NCI-H2227 treated with DMSO at 0.1 percent for 48 hours (cell line): ENCODE measurements at places on chromosomes 5 and 9.
A peak's percentile ranks its signal among the peaks of the same experiment; 100 is the strongest.

DNA sequence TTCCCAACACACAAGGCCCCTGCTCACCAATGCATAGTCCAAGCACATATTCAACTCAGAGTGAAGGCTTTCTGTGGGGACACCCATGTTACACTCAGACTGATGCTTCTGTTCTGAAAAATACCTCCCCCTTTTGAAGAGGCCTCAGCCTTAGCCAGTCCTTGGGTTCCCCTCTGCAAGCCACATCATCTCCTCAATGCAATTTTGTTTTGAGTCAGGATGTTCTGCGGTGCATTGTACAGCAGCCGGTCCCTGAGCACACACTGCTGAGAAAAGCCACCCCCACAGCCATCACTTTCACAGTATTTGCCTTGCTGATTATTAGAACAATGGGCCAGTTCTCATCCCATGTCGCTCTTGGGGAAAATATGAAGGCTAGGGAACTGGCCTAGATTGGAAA is 241.2 kb downstream of the FAM114A2 start:
- no peak for DNase-seq

- DNase-seq = no peak
These were observed 5.1 kb downstream of the EEIG1 start for GRCh38 chr9:127975376-127976315.

- DNase-seq = peak; percentile 74
These were observed 14.7 kb downstream of the RAD1 start for GRCh38 chr5:34900652-34901051.

- no peak for DNase-seq
These were observed 669.2 kb upstream of the ACO1 start for GRCh38 chr9:31715250-31715649.

DNA sequence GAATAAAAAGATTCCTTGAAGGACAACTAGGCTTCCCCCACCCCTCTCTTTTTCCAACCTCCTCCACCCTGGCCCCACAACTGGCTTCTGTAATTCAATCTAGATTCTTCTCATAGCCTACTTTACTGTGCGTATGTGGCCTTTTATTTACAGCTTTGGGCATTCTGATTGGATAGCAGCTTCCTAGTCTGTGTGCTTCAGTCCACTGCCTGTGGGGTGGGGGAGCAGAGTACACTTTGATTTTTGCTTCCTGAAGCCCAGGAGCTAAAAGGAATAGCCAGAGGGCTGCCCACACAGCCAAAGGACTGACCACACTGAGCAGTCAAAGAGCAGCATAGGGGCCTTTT is 30.4 kb downstream of the RUSC2 start:
- no peak for DNase-seq

DNA sequence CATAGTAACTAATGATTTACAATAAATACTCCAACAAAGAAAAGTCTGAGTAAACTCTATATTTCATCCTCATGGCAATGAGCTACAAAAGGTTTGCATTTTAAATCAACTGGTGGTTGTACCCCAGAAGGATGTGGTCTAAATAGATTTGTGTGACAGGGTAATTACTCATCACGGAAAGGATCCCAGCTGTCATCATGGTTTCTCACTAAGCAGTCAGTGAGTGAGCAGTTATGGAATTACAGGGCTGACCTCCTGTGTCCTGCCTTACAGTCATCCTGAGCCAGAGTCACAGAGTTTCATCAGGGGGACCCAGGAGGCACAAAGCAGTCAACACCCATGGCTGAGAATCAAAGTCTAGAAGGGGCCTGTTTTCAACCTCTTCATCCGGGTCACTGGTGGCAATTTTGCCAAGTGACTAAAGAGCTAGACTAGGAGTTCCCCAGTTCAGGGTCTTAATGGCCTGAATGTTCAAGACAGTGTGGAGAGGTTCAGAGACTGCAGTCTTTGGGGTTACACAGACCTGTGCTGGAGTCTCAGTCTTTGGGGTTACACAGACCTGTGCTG is 210.7 kb upstream of the SLC24A2 start:
- no peak for DNase-seq

DNA sequence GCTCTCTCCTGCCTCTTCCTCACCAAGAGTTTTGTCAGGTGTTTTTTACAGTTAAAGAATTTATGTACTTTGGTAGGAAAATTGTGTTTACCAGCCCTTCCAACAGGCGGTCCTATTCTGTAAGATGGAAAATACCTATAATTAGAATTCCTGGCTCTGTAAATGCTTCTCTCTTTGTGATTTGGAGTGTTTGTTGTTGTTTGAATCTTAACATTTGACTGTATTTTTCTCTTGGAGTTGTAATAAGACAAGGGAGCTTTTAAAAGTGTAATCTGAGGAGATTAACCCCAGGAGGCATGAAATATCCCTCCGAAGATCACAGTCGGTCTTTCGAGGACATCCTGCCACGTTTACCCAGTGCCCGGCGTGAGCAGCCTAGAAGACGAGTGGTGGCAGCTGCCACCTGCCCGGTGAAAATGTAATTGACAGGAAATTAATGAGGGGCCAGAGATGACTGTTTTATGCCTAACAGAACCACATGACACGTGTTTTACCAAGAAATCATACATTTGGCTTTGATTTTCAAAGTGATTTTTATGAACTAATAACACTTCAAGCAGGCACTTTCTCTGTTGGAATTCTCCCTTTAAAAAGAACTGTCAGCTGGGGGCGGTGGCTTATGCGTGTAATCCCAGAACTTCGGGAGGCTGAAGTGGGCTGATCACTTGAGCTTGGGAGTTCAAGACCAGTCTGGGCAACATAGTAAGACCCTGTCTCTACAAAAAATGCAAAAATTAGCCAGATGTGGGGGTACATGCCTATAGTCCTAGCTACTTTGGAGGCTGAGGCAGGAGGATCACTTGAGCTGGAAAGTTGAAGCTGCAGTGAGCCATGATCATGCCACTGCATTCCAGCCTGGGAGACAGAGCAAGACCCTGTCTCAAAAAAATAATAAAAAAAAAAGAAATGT is 20.0 kb downstream of the ANKRD33B start:
- peak; percentile 65 for DNase-seq

DNA sequence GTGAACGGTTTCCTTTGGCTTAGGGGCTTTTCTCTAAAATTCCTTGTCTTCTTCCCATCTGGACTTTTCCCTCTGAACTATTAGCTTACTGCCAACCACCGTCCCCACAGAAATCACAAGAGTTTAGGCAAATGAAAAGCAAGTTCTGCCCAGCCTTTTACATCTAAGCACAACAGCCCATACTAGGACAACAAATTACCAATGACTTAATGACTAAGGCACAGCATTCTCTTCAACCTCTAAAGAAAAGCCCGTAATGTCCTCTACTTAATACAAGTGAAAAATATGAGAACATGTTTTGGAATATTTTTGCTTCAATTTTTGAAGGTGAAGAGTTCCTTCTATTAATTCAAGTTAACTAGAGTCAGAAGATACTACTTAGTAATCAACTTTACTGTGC is 1.2 kb downstream of the ZBTB5 start:
- no peak for DNase-seq

GRCh38 chr9:37229455-37229854 is 109.1 kb downstream of the ZCCHC7 start:
- DNase-seq = no peak

DNA sequence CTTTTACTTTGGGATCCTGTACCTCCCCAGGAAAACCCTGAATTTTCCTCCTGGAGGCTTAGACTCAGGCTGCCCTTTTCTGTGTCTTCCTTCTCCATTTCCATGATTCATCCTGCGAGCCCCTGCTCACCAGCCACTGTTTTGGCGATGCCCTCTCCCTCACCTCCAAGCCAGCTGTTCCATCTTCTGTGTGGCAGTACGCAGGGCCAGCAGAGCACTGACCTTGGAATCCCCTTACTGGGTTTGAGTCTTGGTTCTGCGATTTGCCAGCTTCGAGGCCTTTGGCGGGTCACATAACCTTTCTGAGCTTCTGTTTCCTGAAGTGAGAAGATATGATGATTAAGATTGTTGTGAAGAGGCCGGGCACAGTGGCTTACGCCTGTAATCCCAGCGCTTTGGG is 7.2 kb downstream of the PPARGC1B start:
- no peak for DNase-seq

DNA sequence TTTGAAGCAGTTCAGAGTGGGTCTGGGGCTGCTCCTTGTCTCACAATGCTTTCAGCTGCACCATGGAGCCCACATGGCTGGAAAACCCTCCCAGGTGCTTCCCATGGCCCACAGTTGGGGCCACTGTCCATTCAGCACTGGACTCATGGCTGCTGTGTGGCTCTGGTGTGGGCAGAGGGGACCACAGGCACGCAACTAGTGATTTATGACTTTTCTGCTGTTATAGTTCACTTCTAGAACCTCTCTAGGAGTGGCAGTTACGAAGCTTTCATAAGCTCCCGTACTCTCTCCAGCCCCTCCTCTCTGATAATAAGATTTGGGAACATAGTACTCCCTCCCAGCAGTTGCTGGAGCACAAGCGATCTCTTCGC is 29.0 kb downstream of the GLRA1 start:
- no peak for DNase-seq

GRCh38 chr9:69215774-69216485 is 41.9 kb downstream of the TJP2 start:
- no peak for DNase-seq

DNA sequence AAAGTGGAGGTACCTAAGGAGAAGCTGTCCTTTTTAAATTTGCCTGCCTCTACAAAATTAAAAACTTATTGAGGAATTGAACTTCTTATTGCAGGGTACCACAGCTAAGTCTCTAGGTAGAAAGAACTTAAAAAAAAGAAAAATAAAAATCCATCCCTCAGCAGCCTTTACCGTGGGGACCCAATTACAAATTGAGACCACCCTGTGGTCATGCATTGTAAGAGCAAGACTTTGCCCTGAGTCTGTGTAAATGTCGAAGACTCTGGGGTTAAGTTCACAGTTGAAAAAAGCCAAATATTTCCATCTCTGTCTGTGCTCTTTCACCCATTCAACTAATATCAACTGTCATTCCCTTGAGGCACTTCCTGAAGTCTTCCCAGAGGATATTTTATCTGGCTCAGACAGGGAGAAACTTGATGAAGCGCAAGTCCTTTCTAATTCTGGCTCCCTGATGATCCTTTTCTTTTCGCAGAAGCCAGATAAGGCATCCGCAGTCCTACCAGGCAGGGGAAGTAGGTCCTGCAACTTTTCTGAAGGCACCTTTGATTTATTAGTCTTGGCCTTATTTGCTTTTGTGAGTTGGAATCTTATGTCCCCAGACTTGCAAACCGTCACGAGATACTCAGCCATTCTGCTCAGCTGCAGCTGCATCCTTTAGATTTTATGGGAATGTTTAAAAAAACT is 323.8 kb upstream of the WWC1 start:
- DNase-seq = no peak

GRCh38 chr9:110161940-110162339 is 46.0 kb downstream of the C9orf152 start:
- DNase-seq = no peak

- no peak for DNase-seq
These were observed 52.4 kb upstream of the PPARGC1B start for GRCh38 chr5:149677731-149678130.

DNA sequence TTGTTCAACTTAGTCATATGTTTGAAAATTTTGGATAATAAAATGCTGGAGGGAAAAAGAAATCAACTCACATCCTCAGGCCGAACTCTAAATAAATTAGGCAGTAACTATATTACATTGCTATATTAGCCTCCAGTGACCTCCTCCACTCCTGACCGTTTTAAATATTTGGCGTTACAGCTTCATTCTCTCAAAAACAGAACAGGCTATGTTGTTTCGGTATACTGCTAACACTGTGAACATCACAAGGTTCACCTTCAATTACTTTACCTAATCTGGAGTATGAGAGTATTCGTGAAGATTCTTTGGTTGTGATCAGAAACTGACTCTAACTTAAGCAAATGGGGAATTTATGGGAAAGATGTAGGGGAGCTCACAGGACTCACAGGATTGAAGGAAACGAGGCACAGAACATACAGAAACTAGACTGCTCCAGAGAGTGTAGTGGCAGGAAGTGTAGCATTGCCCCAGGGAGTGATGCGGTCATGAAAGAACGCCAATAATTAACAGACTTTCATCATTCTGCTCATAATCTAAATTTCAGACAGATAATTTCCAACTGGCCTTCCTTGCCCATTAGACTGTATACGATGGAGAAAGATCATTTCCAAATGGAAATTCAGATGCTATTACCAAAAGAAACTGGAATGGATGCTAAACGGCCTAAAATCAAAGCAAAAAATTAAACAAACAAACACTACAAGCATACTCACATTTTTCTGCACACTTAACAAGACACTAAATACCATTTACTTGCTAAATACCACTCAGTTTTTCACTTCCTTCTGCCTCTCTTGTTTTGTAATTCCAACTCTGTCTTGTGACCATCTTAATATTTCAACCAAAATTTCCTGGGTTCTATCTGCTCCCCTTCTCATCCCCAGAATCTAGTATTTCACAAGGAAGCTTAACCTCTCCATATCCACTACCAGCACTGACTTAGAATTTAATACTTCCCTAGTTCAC is 110.1 kb upstream of the LPAR1 start:
- no peak for DNase-seq

- DNase-seq = no peak
These were observed 12.6 kb downstream of the LRSAM1 start for GRCh38 chr9:127463911-127464310.

- no peak for DNase-seq
These were observed 65.3 kb upstream of the CXCL14 start for GRCh38 chr5:135643881-135644766.

- DNase-seq = no peak
These were observed 80.4 kb upstream of the OSMR start for GRCh38 chr5:38765399-38765861.

- no peak for DNase-seq
These were observed 39.3 kb downstream of the PRRC1 start for GRCh38 chr5:127556609-127557334.

- no peak for DNase-seq
These were observed 6.4 kb downstream of the TPM2 start for GRCh38 chr9:35683323-35683722.

DNA sequence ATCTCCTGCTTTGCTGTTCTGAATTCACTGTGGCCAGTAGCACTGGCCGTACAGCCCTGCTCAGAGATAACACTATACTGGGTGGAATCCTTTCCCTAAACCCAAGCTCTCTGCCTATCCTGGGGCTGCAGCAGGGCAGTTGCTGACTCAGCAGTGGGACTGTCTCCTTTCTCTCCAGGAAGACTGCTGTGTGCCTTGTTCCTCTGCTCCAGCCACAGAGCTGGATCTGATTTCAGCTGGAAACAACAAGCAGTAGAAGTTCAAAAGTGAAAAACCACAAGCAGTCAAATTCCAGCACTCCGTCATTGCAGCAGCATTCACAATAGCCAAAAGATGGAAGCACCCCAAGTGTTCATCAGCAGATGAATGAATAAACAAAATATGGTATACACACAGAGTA is 105.0 kb downstream of the FBXL7 start:
- no peak for DNase-seq

GRCh38 chr9:91591627-91592026 is 168.0 kb upstream of the NFIL3 start:
- DNase-seq = no peak

GRCh38 chr5:10652606-10653005 is 88.7 kb downstream of the ANKRD33B start:
- no peak for DNase-seq

DNA sequence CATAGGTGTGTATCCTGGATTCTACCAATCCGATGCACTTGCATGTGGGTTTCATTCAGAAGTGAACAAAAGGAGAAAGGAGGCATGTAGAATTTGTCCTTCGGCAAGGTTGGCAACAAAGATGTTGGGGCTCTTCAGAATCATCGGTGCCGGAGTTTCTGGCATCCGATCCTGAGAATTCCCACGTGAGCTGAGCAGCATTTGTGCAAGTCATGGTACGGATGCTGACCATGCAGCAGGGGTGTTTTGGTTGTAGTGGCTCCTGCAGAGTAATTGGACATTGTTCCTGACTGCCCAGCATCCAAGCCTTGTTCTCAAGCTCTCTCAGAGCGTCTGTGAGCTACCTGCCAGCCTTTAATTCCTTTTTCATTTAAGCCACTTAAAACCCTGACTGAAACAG is 19.0 kb upstream of the POC5 start:
- no peak for DNase-seq
